ENCODE measurements at places on chromosomes 1 and 21.

- peaks cover 34% of the 10 kb centered on the region for H3K27me3 ChIP-seq
- no peaks in the 10 kb centered on the region for H3K36me3 ChIP-seq
- DNase-seq: no peak
- H3K27ac ChIP-seq: no peak overlapping the region
Measured at GRCh38 chr1:67803380-67804279, 29.6 kb downstream of the GNG12 start.

DNA sequence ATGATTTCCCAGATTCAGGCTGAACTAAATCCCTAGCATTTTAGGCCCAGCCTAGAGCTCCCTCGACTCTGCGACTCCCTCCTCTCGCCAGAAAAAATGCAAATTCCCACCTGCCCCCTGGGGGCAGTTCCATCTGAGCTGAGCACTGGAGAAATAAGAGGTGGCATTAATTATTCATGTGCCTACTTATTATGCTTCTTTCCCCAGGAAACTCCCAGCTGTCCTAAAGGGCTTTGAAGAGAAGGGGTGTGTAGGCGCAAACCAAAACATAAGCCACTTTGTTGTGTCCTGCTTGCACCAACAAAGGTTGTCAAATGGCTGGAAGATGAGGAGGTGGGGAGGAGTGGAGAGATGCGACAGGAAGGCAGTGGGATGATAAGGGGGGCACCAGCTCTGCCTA, 41.4 kb upstream of the GOLT1A start:
- H3K4me3 ChIP-seq: no peak overlapping the region
- no peaks in the 10 kb centered on the region for H3K4me1 ChIP-seq
- no peak for DNase-seq
- peak overlapping the region; percentile 65 for H3K27ac ChIP-seq
- peaks cover 3% of the 10 kb centered on the region for H3K27me3 ChIP-seq

DNA sequence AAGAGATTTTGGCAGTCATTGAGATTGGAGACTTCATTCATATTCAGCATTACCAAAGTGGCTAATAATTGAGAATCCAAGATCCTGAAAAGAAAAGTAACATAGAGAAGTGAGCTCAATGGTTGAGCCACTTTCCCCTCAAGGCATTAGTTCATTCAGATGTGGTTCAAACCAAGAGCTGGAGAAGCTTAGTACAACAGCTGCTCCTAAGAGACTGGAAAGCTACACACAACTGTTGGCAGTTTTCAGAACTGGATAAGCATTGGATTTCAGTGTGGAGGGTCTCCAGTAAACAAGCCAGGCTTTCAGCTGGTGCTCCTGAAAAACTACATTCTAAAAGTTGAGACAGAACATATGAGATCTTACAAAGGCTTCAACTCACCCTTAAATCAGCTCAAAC, 29.2 kb upstream of the CLDN8 start:
- H3K4me3 ChIP-seq: no peak overlapping the region
- DNase-seq: no peak
- H3K4me1 ChIP-seq: no peaks in the 10 kb centered on the region
- H3K27ac ChIP-seq: no peak overlapping the region

DNA sequence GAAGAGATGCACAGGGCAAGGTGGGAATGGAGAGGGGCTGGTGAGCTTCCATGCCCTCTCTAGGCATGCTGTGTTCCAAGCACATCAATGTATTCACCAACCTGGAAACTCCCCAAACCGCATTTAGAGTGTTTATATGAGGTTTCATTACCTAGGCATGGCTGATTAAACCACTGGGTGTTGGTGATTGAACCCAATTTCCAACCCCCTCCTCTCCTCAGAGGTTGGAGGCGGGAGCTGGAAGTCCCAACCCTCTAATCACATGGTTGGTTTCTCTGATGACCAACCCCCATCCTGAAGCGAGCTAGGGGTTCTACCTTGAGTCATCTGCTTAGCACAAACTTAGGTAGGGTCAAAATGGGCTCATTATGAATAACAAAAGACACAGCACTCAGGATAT, 3.0 kb upstream of the PPIE start:
- H3K27me3 ChIP-seq: peaks cover 11% of the 10 kb centered on the region
- H3K4me1 ChIP-seq: peaks cover 28% of the 10 kb centered on the region
- no peak overlapping the region for H3K4me3 ChIP-seq
- DNase-seq: no peak

- DNase-seq: no peak
- H3K4me1 ChIP-seq: no peaks in the 10 kb centered on the region
- no peak overlapping the region for H3K27ac ChIP-seq
- no peaks in the 10 kb centered on the region for H3K36me3 ChIP-seq
Measured at GRCh38 chr1:191695865-191696264, 462.4 kb upstream of the RGS18 start.

DNA sequence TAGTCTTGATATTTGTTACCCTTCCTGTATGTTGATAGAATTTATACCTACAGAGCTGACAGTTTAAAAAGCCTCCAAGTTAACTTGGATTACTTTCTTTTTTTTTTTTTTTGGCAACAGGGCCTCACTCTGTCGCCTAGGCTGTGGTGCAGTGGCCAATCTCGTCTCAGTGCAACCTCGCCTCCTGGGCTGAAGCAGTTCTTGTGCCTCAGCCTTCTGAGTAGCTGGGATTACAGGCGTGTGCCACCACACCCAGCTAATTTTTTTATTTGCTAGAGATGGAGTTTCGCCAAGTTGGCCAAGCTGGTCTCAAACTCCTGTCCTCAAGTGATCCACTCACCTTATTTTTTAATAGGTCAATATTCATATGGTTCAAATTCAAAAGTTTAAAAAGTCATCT, 32.7 kb downstream of the WDTC1 start:
- H3K27ac ChIP-seq: no peak overlapping the region
- H3K36me3 ChIP-seq: peaks cover 10% of the 10 kb centered on the region
- H3K27me3 ChIP-seq: no peaks in the 10 kb centered on the region
- no peak for DNase-seq
- no peak overlapping the region for H3K4me3 ChIP-seq

DNA sequence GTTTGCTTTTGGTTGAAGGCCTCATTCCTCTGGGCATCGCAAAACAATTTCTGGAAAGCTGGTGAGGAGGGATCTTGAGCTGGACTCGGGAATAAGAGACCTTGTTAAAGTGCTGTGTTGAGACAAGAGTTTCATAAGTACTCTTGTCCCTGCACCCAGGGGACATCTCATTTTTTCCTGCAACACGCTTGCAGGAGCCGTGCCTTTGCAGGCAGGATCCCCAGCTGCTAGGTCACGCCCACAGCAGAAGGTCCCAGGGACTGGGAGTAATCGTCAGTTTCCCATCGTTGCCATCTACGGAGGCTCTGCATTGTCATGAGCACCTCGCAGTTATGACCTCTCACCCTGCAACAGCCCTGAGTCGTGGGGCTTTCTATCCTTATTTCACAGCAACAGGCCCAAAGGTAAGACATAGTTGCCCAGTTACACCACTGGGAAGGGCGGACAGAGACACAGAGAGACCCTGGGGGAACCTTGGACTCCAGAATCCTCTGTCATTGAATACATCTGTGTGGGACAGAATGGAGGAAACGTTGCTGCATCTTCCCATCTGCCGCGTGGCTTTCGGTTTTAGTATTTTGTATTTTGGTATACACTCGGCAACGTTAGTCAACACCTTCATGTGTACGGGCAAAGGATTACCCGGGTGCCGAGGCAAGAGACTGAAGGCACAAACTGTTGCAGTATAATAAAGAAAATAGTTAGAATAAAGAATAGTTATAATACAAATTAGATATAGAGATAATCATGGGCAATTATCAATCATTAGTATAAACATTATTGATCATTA, 60.4 kb upstream of the DMRTB1 start:
- H3K4me1 ChIP-seq: no peaks in the 10 kb centered on the region
- no peaks in the 10 kb centered on the region for H3K36me3 ChIP-seq
- H3K27ac ChIP-seq: no peak overlapping the region

DNA sequence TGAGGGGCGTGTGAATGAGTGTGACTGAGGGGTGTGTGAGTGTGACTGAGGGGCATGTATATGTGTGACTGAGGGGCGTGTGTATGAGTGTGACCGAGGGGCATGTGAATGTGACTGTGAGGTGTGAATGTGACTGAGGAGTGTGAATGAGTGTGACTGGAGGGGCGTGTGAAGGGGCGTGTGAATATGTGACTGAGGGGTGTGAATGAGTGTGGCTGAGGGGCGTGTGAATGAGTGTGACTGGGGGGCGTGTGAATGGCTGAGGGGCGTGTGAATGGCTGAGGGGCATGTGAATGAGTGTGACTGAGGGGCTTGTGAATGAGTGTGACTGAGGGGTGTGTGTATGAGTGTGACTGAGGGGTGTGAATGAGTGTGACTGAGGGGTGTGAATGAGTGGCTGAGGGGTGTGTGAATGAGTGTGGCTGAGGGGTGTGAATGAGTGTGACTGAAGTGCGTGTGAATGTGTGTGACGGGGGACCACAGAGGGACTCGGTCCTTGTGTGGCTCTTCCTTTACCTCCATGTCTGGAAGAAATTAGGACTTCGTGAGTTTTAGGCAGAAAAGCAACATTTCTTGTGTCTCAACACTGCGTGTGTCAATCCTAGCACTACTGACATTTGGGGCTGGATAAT, 105.8 kb downstream of the GLIS1 start:
- no peaks in the 10 kb centered on the region for H3K36me3 ChIP-seq
- H3K4me1 ChIP-seq: no peaks in the 10 kb centered on the region
- H3K27me3 ChIP-seq: peaks cover under 1% of the 10 kb centered on the region
- H3K4me3 ChIP-seq: no peak overlapping the region

DNA sequence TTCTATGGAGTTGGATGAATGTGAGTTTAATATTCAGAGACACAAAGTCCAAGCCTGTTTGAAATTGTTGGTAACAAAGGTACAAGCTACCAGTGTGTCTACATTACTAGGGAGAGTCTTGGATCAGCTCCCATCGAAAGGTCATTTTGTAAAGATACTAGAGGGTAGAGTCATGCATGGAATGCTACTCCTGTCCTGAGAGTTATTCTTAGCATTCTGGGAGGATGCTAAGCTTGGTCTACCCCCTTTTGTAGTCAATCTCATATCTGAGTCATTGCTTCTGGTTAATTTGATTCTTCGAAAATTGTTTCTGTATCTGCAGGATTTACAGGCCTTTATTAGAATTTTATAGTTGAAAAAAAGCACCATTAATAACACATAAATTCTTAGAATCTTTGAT, 240.2 kb downstream of the ST6GALNAC3 start:
- no peak for DNase-seq
- no peak overlapping the region for H3K4me3 ChIP-seq
- peaks cover 5% of the 10 kb centered on the region for H3K36me3 ChIP-seq
- no peaks in the 10 kb centered on the region for H3K27me3 ChIP-seq

DNA sequence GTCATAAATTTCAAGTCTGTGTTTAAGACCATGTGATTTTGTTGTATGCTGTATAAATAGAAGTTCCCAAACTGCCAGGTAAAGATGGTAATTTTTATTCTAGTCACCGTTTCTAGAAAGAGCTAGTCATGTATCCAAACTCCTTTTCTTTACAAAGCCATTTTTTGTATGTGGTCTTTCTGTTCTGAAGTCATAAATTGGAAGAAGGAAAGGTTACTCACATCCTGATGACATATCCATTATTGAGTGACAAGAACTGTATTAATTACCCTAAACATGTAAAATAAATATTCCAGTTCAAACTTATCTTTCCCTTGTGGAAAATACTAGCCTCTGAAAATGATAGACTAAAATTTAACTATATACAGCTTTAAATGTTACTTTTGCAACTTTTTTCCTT, 104.7 kb downstream of the POFUT2 start:
- peaks cover 47% of the 10 kb centered on the region for H3K36me3 ChIP-seq
- no peak overlapping the region for H3K4me3 ChIP-seq
- no peaks in the 10 kb centered on the region for H3K27me3 ChIP-seq
- no peaks in the 10 kb centered on the region for H3K4me1 ChIP-seq
- no peak overlapping the region for H3K27ac ChIP-seq

GRCh38 chr1:208251911-208252835, 8.0 kb upstream of the PLXNA2 start:
- no peak for DNase-seq
- H3K4me3 ChIP-seq: no peak overlapping the region
- peaks cover 2% of the 10 kb centered on the region for H3K36me3 ChIP-seq
- no peak overlapping the region for H3K27ac ChIP-seq
